Stimulated activated CD4-positive, alpha-beta T cell treated with anti-CD3 and anti-CD28 coated beads, TNF-alpha, amount 100 ng/mL, for 24 hours (primary cell): ENCODE measurements at places on chromosomes 7 and 10.

DNA sequence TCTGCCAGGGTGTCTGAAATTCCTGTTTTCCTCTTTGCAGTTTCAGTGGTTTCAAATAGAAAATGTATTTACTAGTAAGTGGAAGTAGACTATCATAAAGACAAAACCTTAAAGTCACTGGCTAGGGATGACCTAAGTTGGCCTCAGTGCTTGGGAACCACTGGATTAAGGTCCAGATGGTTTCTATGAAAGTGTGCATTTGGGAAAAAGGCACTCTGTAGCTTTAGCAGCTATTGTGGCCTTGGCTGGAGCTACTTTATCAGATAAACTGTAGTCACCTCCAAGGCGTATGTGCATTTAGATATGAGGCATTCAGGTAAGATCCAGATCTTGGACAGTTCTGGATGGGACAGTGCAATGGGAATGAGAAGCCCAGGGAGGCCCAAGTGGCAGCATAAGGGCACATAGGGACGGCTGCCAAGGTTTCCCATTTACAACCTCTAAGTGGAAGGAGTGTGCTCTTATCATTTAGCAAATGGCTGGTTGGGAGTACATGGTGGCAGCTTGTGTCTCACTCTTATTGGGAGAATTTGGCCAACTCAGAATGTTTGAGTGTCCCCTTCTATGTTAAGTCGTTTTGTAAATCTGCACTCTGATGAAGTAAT, 185.6 kb downstream of the LRMDA start:
- no peak for DNase-seq

- no peak for DNase-seq
These were observed 330.1 kb upstream of the LRGUK start for GRCh38 chr7:133796782-133797745.

DNA sequence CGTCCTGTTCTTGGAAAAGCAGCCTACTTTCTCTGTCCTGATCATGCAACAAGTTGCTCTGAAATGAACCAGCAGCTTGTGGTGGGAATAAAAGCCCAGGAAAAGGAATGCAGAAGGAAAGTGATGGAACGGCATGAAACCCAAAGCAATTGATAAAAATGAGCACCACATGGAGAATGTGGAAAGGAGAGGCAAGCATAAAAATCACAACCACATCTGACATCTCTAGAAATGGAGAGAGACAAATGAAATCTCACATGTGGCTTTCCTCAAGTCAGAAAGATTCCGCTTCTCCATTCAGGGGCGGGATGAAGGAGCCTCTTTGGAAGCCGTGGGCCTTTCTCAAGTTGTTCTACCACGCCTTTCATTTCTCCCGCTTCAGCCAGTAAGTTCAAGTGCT, 631.7 kb upstream of the GALNT17 start:
- DNase-seq = no peak

DNA sequence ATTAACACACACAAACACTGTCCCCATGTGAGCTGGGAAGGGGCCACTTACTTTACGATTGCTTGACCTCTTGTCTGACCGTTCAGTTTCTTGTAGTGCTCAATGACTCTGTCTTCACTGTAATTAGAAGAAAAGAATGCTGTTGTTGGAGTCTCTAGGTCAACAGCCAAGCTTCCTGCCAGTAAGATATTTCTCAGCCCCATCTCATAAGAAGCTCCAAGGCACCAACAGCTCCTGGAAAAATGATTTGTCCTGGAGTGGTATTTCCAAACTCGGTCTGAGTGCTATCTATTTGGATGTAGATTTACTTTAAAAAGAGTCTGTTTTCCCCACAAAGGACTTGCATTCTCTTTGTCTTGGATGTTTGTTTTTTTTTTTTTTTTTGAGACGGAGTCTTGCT, 153.7 kb downstream of the PRPF18 start:
- DNase-seq = no peak
